ENCODE measurements at places on chromosomes 1 and 21. TPM values are rescaled to one million over a fixed set of nuclear protein-coding genes. Genes with fewer than 3 reads are reported as not detected.

Gene C1orf115
- total RNA-seq, result 1.1 TPM

Gene FOXD2
- total RNA-seq, result 0.51 TPM

Gene CRP
- total RNA-seq, result not detected

Gene DCDC2B
- total RNA-seq, result not detected

Gene PCBP3
- 1.5 TPM for total RNA-seq

Gene SMIM34
- total RNA-seq, result not detected

Gene ADARB1
- 3.6 TPM for total RNA-seq

Gene CFAP126
- not detected for total RNA-seq

Gene OR2T35
- total RNA-seq, result not detected
